ENCODE measurements at places on chromosomes 1 and 21.

- no peak for DNase-seq
Observed at GRCh38 chr1:6471086-6471969, 5.4 kb upstream of the TNFRSF25 start.

GRCh38 chr1:110188035-110188618 lies 22.0 kb upstream of the KCNC4 start:
- no peak for DNase-seq

DNA sequence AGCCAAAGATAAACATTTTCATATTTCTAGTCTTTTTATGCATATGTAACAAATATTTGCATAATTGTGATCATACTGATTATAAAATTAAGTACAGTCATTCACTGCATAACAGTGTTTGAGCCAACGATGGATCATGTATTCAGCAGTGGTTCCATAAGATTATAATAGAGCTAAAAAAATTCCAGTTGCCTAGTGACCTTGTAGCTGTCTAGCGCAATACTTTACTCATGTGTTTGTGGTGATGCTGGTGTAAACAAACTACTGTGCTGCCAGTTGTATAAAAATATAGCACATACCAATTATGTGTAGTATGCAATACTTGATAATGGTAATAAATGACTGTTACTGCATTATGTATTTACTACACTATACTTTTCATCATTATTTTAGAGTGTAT lies 2.1 kb upstream of the S100A10 start:
- DNase-seq, result no peak

GRCh38 chr1:229272164-229273158 lies 1.6 kb downstream of the RAB4A start:
- DNase-seq, result no peak

- no peak for DNase-seq
Observed at GRCh38 chr1:10861822-10862221, 65.4 kb upstream of the CASZ1 start.

DNA sequence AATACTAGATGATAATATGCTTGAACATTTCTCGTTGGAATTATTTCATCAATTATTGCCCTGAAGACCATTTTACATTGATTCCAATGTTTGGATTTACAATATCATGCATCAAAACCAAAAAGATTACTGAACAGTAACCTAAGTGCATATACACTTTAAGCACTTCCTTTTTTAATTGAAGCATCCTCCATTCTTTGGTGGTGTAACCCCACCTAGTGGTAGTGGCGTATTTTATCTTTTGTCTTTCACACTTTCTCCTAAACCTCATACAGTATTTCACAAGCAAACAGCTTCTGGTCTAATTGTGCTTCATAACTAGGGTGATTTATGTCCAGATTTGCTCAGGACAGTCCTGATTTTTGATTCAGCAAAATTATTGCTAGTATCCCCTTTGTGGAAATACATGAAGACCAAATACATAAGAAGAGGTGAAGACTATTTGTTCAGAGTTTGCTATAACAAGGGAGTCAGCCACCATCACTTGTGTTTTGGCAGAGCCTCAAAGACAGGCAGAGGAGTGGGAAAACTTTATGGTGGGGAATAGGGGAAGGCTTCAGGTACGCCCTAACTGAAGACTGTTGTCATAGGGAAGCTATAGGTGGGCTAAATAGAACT lies 3.4 kb upstream of the NVL start:
- DNase-seq, result no peak

Measured in stimulated activated CD4-positive, alpha-beta T cell treated with anti-CD3 and anti-CD28 coated beads, Interleukin-1b, Interleukin-23, amount 100 ng/mL, for 1 hour (primary cell).